Stimulated activated CD4-positive, alpha-beta T cell treated with anti-CD3 and anti-CD28 coated beads, TNF-alpha, amount 100 ng/mL, for 24 hours (primary cell): ENCODE measurements at places on chromosomes 1 and 21.
A peak's percentile ranks its signal among the peaks of the same experiment; 100 is the strongest.

DNA sequence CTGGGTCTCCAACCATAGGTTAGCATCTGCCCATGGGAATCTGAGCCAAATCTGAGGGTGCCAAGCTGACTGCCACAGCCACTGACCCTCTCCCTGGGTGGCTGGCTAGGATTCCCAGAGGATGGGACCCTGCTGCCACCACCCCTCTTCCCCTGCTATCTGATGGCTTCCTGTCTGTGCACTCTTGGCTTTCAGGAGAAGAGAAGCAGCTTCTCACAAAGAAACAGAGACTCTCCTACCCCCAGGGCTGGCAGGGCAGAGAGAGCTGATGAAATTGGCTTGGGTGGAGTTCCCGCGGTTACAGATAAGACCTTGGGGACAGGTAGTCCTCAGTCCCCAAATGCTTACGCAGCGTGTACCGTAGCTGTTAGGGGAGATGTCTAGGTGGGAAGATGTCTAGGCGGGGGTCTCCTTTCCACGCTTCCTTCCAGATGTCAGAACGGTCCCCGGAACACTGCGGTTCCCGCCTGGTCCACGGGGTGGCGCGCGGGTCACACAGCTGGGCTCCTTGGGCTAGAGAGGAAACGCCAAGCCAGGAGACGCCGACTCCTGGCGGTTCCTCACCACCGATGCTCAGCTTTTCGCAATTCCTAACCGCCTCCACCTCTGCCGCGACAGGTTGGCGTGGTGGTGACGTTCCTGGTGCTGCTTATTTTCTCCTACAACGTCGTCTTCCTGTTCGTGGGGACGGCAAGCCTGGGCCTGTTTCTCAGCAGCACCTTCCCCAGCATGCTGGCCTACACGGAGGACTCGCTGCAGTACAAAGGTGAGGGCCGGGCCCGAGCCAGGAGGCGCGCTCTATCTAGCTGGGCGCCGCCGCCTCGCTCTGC, 40.1 kb downstream of the ELK4 start:
- DNase-seq: peak; percentile 85

GRCh38 chr1:27318596-27318995, 3.4 kb upstream of the TMEM222 start:
- no peak for DNase-seq

- DNase-seq: no peak
These were observed 254.4 kb upstream of the GJB5 start for GRCh38 chr1:34500451-34500850.

DNA sequence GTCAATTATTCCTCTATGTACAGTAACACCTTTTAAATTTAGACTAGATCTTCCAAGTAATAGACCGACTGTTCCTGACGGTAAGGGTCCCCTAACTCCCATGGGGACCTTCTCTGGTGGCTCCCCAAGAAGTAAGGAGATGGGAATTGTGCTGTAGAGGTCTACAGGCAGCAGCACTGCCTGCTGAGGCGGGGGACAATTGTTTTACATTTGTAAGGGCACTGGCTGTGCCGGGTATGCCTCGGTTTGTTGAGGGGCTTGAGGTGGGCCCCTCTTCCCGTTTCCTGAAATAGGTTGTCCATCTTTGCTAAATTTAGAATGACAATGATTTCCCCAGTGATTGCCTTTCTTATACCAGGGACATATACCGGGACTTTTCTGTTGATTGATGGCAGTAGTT, 13.1 kb upstream of the L1TD1 start:
- DNase-seq: no peak

DNA sequence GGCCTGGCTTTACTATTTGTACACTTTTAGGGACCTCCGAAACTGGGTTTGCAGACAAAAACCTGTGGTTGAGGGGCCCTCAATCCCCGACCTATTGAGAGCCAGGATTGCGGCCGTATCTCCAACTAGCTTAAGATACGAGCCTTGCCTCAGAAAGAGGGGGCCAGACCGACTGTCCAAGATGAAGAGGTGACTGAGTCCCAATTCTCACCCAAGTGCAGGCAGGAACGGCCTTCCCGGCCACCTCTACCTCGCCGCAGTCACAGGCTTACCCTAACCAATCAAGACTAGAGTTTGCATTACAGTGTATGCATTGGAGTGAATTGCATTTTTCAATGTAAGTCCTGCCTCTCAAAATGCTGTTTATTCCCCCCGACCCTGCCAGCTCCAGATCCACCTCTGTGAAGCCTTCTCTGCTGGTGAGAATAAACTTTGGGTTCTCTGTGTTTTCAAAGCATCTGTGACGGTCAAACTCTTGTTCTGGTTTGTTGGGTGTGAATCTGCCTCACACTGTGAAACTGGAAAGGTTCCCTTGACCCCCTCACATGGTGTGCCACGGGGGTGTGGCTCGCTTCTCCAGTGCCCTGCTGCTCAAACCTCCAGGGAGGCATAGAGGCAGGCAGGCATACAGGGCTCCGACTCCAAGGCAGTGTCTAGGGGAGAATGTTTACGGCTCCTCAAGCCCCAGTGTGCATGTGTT, 62.2 kb upstream of the WLS start:
- no peak for DNase-seq

DNA sequence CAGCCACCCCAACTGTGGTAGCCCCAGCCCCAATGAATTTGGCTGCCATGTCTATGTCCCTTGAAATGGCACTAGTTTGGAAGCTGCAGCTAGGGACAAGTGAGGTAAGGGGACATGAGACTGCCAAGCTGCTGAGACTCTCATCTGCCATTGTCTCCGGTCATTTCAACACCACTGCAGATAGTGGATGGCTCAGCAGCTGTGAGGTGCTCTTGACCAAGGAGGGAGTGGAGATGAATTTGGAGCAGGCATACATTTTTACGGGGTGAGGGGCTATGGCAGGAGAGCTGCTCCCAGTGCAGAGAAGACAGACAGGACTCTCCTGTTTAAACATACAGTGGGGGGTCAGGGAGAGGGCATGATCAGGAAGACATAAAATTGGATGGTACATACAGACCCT, 315.5 kb upstream of the CAMK1G start:
- no peak for DNase-seq

- DNase-seq: no peak
These were observed 470 bp upstream of the MTMR11 start for GRCh38 chr1:149936992-149937705.

DNA sequence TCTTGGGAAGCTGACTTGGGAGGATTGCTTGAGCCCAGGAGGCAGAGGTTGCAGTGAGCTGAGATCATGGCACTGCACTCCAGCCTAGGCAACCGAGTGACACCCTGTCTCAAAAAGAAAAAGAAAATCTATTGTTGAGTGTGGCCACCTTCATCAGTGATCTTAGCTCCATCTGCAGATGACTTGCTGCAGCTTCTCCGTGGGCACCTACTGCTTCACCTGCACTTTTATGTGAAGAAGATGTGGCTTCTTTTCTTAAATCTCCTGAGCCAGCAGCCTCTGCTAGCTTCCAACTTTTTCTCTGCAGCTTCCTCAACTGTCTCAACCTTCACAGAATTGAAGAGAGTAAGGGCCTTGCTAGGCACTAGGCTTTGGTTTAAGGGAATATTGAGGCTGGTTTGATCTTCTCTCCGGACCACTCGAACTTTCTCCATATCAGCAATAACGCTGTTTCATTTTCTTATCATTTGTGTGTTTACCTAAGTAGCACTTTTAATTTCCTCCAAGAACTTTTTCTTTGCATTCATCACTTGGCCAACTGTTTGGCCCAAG, 28.0 kb downstream of the AGPAT3 start:
- no peak for DNase-seq

GRCh38 chr21:45923146-45923545, 58.4 kb upstream of the COL6A1 start:
- DNase-seq: peak; percentile 44

DNA sequence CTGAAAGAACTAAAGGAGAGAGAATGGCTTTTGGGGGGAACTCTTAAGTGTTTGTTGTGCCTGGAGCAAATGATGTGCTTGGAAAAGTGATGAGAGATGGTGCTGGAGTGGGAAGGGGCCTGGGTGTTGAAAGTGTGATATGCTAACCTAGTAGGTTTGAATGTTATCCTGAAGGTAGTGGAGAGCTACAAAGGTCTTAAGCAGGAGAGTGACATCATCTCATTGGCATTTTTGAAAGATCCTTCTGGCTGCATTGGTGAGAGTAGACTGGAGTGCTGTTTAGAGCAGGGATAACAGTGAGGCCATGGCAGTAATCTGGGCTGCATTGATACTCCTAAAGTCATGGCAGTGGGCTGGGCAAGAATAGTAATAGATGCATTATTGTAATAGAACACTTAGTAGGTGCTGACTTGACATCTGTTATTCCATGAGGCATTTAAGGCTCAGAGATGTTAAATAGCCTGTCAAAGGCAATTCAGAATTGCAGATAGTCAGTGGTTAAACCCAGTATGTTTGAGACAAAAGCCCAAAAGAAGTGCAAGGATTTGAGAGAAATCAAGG, 44.5 kb downstream of the MDM4 start:
- no peak for DNase-seq

DNA sequence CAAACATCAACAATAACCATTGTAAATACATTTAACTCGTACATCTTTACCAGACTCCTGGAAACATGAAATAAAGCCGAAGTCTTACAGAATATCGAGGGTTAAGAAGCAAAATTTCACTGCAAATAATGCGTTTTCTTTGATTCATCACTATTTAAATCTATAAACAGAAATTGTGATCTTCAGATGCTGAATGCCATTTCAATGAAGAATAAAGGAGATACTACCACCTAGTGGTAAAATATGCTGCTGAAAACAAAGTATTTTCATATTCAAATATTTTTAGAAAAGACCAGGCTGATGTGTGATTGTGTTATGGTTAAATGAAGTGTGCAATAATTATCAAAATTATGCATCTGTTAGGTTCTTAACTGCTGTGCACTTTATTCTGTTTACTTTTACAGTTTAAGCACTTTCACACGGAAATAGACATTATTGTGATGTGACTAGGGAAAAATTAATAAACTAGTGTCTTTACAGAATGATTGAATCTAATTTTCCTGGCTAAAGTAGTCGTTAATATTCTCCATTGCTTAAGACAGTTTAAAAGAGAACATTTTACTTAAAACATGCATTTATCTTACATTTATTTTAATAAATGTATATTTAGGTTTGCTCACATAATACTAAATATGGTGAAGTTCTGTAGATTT, 1093.1 kb downstream of the MRPL39 start:
- DNase-seq: no peak

DNA sequence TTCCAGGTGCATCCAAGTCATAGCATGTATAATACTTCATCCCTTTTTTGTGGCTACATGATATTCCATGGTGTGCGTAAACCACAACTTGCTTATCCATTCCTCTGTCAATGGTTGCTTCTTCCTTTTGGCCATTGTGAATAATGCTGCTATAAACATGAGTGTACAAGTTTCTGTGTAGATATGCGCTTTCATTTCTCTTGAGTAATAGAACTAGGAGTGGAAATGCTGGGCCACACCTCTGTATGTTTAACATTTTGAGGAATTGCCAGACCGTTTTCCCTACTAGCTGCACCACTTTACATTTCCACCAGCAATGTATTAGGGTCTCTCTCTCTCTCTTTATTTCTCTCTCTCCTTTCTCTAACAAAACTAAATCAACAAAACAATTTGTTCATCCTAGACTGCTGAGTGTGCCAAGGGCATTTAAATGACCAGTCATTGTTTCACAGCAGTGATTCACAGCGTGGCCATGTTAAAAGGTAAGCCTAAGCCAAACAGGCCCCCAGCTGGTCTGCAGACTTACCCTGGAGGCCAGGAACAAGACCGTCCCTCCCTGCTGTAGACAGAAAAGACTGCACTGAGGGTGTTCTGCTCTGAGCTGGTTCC, 53.2 kb upstream of the LYST start:
- DNase-seq: no peak

DNA sequence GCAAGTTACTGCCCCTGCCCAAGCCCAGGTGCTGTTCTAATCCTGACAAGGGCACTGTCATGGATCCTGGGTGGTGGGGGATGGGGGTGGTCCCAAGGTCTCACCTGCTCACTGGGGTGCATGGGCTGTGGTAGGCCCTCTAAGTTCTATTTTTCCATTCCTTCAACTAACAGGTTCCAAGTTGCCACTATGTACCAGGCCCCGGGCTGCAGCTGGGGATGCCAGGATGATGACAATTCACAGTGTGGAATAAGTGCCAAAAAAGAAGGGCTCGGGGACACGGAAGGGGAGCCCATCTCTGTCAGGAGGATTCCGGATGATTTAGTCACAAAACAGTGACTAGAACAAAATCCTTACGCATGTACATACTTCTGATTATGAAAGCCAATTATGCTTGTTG, 76.0 kb downstream of the STUM start:
- no peak for DNase-seq

DNA sequence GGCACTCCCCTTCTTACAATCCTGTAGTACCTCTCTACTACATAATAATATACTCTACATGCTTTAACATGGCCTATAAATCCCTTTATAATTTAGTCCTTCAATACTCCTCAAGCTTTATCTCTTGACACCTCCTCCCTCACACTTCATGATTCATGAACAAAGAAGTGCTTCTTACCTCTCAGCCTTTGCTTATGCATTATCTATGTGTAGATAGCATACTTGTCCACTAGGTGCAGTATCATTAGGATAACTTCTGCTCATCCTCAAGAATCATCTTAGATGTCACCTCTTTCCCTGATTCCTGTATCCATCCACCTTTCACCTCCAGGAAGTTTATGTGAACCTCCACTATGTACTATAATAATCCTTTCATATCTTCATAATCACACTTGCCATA, 74.4 kb downstream of the COL24A1 start:
- DNase-seq: no peak

DNA sequence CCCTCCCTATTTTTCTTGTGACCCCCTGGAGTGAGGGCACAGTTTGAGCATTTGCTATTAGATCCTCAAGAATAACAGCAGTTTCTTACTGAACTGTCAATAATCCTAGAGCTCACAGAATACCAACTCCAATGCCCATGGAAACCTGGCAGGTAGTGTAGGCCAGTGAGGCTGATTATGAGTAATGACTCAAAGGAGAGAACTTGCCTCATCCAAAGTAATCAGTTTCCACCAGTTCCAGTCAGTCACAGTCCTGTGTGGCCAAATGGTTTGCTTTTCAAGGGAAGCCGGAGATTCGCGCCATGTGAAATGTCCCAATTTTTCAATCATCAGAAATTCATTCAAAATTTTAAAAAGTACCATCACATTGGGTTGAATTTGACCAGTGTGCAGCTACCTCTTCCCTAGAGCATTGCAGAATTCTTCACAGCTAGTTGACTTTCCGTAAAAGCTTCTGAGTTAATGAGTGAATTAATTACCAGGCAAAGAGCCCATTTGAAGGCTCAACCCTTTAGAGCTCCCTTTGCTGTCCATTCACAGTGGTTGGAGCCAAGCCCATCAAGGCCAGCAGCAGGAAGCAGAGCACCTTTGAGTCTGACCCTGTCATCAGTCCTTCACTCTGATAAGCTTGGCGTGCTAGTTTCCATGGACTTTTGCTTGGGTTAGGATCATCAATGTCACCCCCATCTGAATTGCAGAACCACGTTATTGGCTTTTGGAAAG, 170.3 kb downstream of the KAZN start:
- DNase-seq: no peak

DNA sequence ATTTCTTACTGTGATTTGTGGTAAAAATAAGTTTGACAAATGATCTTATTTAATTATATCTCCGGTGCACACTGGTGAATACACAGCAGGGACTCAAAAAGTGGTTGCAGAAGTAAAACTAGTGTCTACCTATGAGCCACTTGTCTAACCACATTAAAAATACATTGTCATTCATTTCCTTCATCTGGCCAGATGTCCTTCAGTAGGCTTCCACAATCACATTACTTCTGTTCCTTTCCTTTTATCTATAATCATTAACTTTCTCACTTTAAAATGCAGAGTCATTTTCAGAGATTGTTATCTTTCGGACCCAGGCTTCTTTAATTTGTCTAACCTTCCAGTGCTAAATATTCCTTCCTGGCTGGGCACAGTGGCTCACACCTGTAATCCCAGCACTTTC, 3.0 kb downstream of the RBBP5 start:
- DNase-seq: no peak
